Activated CD4-positive, alpha-beta T cell treated with anti-CD3 and anti-CD28 coated beads, Interleukin-2, Interleukin-6, amounts not matched to agents 100 ng/mL and 50 ng/mL, durations not matched to agents 16 hours and 8 hours (primary cell): ENCODE measurements at places on chromosomes 5 and 9.

GRCh38 chr9:99845063-99845462 lies 23.4 kb downstream of the NR4A3 start:
- no peak for DNase-seq

DNA sequence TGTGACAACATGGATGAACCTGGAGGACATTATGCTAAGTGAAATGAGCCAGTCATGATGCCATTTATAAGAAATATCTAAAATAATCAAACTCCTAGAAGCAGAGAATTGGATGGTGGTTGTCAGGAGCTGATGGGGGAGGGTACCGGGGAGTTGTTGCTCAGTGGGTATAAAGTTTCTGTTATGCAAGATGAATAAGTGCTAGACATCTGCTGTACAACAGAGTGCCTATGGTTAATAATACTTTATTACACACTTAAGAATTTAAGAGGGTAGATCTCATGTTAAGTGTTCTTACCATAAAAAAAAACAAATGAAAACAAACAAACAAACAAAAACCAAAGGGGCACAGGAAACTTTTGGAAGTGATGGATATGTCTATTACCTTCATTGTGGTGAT lies 13.0 kb upstream of the CCDC69 start:
- DNase-seq: no peak

DNA sequence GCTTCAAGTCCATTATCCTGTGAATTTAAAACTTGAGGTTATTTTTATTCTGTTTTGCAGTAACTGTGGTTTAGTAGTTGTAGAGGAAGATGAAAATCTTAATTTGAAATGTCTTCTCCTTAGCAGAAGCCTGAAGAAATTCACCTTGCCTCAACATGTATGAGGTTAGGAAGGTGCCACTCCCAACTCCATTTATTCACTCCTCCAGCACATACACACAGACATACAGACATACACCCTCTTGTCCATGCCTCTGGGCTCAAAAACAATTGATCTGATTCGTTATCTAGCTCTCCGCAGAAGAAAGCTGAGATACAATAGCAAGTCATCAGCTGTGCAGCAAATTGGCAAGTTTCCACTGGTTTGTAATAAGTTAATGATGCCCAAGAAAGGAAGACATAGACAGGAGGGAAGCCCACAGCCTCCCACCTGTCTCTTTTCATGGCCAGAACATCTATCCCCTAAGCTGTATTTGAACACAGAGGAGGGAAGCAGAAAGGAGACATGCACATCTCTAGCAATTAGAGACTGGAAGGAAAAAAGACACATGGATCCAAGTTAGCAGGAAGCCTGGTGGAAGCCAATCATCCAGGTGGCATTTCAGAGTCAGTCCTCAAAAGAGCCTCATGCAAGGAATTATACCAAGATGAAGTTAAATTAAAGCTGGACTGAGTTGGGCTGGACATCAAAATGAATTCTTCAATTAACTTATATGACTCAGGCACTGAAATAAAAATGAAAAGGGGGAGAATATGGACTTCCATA lies 257.9 kb downstream of the ASTN2 start:
- no peak for DNase-seq

DNA sequence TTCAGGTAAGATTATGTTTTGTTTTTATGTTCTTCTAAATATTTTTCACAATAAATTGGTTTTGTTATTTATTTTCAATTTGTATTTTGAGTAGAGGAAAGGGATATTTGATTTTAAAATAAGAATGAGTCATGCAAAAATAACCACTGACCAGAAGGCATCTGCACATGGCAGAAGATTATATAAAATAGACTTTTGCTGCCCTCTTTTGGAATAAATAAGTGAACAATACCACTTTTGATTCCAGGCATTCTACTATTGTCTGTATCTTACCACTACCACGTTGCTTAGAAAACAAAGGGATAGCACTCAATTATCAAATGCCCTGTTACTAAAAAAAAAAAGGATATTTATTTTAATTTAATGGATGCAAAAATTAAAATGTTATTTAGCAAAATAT lies 227.3 kb upstream of the ITGA1 start:
- no peak for DNase-seq

DNA sequence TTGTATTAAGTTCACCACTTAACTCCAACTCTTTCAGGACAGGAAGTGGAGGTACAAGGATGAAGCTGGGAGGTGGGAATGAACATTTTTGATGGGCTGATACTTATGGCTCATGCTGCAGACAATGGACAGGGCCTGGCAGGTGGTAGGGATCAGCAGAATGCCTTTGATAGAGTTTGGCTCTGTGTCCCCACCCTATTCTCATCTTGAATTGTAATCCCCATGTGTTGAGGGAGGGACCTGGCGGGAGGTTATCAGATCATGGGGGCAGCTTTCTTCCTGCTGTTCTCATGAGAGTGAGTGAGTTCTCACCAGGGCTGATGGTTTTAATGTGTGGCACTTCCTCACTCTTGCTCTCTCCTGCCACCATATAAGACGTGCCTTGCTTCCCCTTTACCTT lies 87.3 kb upstream of the PRLR start:
- DNase-seq: no peak

- DNase-seq: no peak
These were observed 154.2 kb upstream of the DAB2 start for GRCh38 chr5:39578887-39579497.
